ENCODE measurements at places on chromosomes 5 and 9. TPM values are rescaled to one million over a fixed set of nuclear protein-coding genes. Genes with fewer than 3 reads are reported as not detected.

- DNase-seq, result no peak
Observed at GRCh38 chr5:61677220-61677619, 345.2 kb downstream of the ZSWIM6 start.

GRCh38 chr9:93577078-93577974 is 942 bp downstream of the PHF2 start:
- peak; percentile 50 for DNase-seq

DNA sequence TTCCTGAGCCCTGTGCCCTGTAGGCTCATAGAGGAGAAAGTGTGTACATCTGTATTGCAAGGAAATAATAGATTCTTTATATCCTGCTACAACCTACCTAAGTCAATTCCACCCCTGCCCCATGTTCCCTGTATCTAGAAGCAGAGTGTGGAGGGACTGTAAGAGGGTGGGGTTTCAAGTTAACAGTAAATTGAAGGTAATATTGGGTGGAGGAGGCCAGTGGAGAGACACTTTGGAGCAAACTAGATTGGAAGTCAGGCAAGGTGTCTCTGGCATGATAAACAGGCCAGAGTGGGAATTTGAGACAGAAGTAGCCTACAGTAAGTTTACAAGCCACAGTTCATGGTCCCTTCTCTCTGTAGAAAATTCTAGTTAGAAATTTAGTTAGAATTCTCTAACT is 2.3 kb upstream of the HEMGN start:
- DNase-seq, result no peak

Gene TMEM252
- polyA plus RNA-seq, result 1.8 TPM

Gene CPLANE1
- polyA plus RNA-seq, result 17.8 TPM

Gene DNAH5
- 0.83 TPM for polyA plus RNA-seq
